T-helper 2 cell (primary cell): ENCODE measurements at places on chromosomes 2 and 18.

- DNase-seq = no peak
Measured at GRCh38 chr2:128558441-128558840, 239.8 kb upstream of the HS6ST1 start.

DNA sequence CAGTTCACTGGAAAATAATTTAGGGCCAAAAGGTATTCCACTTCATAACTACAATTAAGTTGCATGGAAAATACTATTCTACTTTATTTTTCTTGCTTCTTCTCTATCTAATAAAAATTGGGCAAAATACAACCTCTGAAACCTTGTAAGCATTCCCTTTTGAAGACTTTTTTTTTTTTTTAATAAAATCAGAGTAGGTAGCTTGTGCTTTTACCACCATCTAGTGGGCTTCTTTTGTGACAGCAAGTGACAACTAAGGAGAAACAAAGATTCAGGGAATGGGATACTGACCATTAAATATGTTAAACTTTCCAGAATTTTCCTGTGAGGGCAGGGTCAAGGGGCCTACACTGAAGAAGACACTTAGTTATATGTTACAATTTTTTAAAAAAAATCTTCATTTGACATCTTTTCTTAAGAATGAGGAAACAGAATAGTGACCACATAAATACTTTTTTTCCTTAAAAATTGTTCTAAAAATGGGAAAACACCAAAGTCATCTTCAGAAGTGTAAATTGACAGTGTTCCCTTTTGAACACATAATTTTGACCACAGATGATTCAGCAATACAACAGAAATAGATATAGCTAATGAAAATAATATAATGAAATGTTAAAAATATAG lies 1183.2 kb upstream of the ACVR2A start:
- DNase-seq = no peak

DNA sequence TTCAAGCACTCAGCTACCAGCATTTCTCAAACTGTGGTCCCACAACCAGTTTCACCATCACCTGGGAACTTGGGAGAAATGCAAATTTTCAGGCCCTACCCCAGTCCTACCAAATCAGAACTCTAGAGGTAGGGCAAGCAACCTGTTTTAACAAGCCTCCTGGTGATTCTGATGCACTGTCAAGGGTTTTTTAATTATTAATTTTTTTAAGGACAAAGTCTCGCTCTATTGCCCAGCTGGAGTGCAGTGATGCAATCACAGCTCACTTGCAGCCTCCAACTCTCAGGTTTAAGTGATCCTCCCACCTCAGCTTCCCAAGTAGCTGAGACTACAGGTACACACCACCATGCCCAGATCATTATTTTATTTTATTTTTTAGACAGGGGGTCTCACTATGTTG lies 7.8 kb downstream of the ACMSD start:
- DNase-seq = no peak

- DNase-seq = no peak
Measured at GRCh38 chr2:107364361-107364950, 462.2 kb upstream of the RGPD4 start.

DNA sequence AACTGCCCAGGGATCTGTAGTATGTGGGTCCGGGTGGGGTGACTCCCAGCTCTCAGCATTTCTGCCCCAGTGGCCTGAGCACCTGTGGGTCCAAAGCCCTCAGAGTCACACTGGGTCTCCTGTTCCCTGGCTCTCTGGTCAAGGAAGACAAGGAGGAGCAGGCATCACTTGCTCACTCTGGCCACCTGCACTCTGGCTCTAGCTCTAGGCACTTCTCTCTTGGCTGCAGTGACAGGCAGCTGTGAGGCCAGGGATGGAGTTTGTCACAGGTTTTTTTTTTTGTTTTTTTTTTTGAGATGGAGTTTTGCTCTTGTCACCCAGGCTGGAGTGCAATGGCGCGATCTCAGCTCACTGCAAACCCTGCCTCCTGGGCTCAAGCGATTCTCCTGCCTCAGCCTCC lies 84.6 kb downstream of the HS1BP3 start:
- DNase-seq = no peak

DNA sequence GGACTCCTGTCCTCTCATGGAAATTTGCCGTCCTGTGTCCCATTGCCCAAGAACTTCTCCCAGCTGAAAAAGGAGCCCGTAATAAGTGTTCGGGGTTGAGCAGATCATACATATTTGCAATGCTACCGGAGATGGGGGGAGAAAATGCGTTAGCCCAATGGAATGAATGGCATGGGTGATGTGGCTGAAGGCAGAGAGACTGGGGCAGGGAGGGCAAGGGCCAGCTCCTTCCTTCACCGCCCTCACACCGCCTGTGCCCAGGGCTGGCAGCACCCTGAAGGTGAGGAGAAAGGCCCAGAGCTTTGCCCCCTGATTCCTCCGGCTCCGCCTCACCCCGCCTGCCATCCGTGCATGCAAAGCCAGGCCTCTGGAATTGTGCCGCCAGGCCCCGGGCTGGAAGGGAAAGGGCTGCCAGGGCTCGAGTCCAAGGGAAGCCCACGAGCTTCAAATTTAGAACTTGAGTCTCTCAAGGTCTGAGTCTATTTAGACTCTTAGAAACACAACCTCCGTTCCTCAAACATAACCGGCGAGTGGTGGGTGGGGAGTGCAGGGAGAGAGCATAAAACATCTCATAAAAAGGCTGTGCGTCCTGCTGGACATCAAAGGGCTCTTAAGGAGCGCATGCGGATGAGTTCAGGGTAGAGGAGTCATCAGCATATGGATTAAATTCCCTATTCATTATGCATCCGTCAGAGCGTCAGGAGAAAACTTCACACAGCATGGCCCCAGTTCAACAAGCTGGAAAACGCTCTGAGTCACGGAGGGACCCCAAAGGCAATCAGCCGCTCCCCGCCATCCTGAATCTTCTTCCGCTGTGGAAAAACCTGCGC lies 121.7 kb upstream of the GLI2 start:
- no peak for DNase-seq

- no peak for DNase-seq
Measured at GRCh38 chr2:28613633-28614501, 118.0 kb downstream of the PLB1 start.

- DNase-seq = no peak
Measured at GRCh38 chr18:42047721-42048120, 92.7 kb downstream of the PIK3C3 start.
